ENCODE measurements at places on chromosomes 7 and 10.
A peak's percentile ranks its signal among the peaks of the same experiment; 100 is the strongest.

GRCh38 chr7:22043367-22043766 is 97.7 kb upstream of the CDCA7L start:
- no peak for DNase-seq

- DNase-seq, result peak; percentile 91
These were observed 149.5 kb downstream of the ARID5B start for GRCh38 chr10:62050893-62051433.

GRCh38 chr7:121023194-121023593 is 34.7 kb downstream of the CPED1 start:
- DNase-seq, result no peak

- peak; percentile 14 for DNase-seq
These were observed 63.9 kb downstream of the PPP1R9A start for GRCh38 chr7:94971051-94971867.

GRCh38 chr7:157010588-157011332 is at the start of gene MNX1:
MNX1 (minus strand) TSS chr7:157010663; CDS start chr7:157010350, 313 bp downstream.
- no peak for DNase-seq

DNA sequence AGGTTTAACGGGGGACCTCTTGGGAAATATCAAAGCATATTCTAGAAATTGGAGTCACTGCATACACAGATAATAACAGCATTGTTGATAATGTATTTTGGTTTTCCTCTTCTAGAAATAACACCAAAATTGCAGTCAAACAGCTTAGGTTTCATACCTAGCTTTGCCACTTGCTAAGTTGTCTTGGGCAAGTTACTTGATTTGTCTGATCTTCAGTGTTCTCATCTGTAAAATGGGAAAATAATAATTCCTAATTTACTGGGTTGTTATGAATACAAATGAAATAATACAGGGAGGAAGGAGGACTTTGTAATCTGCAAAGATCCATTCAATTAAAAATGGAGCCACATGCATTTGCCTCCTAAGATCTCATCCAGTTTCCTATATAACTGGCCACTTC is 20.3 kb upstream of the NUP205 start:
- DNase-seq, result no peak

GRCh38 chr10:96588616-96589419 is 2.0 kb upstream of the TM9SF3 start:
- peak; percentile 45 for DNase-seq

DNA sequence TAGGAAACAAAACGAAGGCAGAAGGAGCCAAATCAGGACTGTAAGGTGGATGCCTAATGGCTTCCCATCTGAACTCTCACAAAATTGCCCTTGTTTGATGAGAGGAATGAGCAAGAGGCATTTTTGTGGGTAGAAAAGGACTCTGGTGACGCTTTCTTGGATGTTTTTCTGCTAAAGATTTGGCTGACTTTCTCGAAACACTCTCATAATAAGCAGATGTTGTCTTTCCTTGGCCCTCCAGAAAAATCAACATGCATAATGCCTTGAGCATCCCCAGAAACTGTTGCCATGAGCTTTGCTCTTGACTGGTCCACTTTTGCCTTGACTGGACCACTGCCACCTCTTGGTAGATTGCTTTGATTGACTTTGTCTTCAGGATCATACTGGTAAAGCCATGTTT is 13.5 kb downstream of the PTPN12 start:
- peak; percentile 65 for DNase-seq

GRCh38 chr7:134515569-134516468 is 11.5 kb upstream of the AKR1B10 start:
- DNase-seq, result peak; percentile 91

GRCh38 chr7:126529833-126530232 is 722.9 kb downstream of the GRM8 start:
- no peak for DNase-seq

GRCh38 chr7:116614499-116615262 is 57.3 kb upstream of the MET start:
- DNase-seq, result no peak

DNA sequence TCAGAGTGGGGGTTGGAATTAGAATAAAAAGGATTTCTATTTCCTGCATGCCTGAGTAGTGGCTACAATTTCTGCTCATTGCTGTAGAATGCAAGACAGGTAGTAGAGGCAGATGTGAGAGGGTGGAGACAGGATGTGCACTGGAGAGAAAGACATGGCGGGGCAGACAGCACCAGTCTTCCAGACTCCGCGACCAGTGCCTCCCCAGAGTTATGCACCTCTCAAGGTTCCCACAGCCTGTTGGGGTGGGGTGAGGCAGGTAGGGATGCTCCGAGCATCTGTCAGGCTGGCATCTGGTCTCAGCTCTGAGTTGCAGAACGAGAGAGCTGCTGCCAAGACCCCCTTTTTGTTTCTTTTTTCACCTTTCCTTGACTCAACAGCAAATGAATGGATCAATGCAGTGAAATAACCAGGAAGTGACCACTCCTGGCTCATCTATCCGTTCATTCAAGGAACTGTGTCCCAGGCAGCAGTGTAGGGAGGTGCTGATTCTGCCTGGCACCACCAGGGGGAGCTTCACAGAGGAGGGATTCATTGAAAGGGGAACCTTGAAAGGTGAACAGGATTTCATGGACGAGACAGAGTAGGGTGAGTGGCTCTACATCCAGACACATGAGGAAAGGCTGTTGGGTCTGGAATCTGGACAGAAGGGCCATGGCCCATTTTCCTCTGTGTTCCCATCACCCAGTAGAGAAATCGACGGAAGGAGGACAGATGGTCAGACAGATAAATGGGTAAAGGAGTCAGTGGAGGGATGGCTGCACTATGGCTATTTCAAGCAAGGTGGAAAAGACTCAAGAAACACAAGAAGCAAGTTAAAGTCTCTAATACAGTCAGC is 17.2 kb upstream of the SLC18A3 start:
- peak; percentile 45 for DNase-seq

DNA sequence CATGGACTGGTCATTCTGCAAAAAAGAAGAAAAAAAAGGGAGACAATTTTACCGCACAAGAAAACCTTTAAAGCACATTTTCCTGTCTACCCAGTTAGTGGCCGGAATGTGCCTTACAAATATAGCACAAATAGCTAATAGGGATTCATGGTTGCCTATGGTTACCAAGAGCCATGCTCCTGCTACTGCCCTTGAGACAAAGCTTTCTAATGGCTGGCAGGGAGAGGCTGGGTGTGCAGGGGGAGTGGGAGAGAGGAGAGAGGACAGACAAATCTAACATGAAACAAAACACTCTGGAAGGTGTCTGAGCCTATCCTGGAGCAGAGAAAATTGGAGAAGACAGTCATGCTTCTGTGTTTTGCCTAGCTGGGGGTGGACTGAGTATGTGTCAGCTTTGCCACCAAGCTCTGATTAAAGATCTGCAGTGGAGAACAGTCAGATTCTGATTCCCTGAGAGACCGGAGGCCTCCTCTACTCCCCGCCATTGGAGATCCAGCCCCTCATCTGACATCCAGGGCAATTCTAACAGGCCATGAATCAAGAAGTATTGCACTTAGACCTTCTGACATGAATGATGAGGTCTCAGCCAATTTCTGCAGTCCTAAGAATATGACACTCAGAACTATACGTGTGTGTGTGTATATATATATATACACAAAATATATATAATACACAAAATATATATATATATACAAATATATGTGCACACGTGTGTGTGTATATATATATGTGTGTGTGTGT is 80.2 kb downstream of the PRTFDC1 start:
- peak; percentile 22 for DNase-seq

GRCh38 chr7:129843365-129843898 is 109.3 kb downstream of the UBE2H start:
- no peak for DNase-seq

DNA sequence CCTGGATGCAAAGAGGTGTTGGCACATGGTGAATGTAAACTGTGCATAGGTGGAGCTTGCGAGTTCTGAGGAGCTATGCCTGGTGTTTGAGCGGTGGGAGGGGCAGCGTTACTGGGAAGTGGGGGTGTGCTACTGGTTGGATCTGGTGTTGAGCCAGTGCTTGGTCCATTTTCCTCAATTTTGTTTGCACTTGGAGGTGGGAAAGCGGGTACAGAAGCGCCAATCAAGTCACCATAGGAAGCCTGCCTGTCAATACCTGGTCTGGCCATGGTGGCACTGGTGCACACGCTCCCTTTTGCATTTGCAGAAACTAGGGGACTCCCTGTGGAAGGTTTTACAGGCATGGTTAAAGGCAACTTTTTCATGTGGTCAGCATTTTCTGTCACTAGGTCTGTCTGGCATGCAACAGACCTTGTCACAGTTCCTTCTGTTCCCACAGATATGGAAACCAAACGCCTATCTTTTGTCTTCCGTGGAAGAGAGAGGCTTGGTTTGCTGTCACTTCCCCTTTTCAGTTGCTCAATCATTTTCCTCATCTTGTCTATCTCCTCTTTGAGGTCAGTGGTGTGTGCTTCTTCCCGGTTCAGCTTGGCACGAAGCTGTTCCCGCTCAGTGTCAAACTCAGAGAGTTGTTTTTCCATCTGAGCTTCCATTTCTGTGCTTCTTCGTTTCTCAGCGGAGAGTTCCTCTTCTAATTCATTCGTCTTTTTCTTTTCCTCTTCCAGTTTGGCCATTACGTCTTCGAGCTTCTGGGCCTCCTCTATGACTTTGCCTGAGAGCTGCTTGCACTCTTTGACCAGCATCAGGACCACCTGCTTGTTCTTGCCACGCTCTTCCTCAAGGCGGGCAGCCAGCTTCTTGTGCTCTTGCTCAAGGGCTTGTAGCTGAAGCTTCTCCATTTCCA is 81.1 kb downstream of the CTTNBP2 start:
- no peak for DNase-seq

- no peak for DNase-seq
These were observed 108.1 kb downstream of the GNAT3 start for GRCh38 chr7:80403686-80404241.

DNA sequence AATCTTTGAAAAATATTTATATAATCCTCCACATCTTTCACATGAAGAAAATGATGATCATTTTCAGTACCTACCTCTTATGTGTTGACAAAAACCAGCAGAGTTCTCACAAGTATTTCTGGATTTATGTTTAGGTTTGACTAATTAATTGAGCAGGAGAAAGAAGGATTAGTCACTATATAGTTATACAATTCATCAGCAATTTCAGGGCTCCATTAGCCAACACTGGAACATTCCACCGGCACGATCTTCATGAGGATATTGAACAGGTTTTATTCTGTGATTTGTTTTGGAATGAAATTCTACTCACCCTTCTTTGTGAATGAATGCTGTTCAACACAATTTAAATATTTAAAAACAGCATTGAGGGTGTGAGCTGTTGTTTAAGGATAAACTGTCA is 163.2 kb downstream of the SEM1 start:
- no peak for DNase-seq

- DNase-seq, result no peak
These were observed 34.6 kb downstream of the BAZ1B start for GRCh38 chr7:73487486-73487885.

DNA sequence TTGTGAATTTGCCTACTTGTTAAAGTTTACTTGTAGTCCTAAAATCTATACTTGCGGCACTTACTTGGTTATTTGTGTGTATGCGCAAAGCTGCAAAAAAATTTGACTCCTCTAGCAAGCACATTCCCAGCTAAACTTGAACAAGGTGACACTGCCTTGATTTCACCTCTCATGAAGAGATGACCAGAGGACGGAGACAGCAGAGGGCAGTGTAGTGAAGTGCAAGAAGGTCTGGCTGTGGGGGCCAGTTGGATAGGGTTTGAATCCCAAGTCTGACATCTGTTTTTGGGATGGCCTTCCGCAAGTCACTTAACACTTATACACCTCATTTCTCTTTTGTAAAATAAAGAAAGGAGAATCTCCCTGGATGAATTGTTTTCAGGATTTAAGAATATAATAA is 15.7 kb downstream of the SLK start:
- DNase-seq, result no peak

DNA sequence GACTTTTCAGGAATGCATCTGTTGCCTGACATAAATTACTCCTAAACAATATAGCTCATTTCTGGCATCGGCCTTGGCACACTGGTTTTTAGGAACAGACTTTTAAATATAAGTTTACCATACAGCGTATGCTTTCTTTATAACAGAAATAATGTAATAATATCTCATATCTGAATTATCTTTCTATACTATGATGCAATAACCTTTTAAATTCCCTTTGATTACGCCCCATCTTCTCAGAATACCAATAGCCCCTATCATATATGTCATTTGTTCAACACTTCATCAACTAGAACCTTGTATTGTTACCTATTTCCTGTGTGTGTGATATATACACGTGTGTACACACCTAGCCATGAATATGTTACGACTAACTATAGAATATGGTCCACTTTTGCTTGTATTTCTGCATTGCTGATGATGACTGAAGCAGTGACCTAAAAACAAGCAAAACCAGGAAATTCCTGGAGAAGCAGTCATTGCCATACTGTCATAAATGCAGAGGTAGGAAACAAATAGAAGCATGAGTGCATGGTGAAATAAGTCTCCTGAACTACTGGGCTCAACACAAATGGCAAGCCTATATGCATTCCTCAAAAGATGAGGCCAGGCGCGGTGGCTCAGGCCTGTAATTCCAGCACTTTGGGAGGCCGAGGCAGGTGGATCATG is 618.4 kb upstream of the NRP1 start:
- peak; percentile 46 for DNase-seq

DNA sequence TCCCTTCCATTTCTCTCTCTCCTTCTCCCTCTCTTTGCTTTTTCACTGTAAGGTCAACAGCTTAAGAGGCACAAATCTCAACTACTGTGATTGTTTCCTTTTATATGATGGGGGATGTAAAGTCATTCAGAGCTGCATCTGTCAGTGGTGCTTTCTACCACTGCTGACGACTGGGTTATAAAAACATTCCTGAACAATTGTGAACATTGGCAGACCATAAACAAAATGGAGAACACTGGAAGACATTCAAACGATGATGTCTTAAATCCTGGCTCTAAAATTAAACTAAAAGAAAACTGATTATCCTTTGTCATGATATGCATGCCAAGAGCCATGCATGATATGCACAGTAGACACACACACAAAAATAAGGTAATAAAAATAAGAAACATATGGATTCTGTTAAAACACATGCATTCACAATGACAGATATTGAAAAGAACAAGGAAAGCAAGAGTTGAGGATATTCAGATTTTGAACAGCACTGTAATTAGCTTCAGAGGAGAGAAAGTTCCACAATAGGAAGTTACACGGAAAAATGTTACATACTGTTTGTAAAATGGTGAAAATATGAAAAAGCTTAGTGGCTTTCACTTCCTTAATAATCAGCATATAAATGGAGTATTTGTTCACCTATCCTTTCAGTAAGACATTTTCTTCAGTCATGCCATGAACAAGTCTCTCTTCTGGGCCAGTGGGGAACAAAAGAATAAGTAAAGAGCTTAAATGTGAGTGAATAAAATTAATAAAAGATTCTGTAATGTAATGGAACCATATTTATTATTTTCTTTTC is 89.2 kb downstream of the RNLS start:
- DNase-seq, result peak; percentile 13

GRCh38 chr7:2049111-2049781 is 183.5 kb downstream of the MAD1L1 start:
- no peak for DNase-seq
